ENCODE measurements at places on chromosomes 1 and 21.

DNA sequence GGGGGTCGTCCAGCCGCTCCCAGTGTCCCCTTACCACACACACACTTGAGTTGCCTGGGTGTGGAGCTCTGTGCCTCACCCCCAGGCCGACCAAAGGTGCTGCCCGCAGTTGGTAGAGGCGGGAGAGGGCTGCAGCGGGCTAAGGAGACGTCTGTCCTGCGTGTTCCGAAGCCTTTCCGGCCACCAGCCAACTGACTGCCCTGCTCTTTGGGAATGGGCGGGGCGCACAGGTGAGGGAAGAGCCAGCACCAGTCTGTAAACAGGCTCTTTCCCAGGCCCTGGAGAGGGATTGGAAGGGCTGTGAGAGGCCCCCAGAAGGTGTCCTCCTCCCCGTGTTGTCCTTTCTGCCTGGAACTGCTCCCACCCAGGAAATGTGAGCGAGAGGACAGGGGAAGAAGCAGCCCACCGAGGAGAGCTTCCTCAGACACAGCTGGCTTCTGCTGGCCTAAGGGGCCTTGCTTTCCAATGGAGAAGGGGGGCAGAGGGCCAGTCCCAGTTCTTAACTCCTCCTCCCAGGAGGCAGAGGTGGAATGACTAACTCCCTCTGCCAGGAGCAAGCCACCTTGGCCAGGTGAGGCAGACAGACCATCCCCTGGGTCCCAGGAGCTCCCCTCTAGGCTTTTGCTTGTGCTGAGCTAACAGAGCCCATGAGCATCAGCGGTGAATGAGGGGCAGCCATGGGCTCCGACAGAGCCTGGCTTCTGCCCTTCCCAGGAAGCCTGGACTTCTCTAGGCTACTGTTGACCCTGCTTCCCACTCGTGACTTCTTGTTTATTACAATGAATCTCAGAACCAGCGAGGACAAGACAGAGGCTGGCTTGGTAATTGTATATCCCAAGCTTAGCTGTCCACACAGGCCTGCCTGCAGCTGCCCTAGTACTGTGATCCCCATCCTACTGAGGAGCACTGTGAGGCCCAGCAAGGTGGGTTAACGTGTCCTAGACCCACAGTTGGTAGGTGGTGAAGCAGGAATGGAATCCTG lies 158.1 kb upstream of the COA6 start:
- DNase-seq, result peak; percentile 50

- DNase-seq, result no peak
These were observed at the start of gene DLGAP3 for GRCh38 chr1:34929497-34929852. DLGAP3 (minus strand) TSS chr1:34929650; CDS start chr1:34905383, 24,267 bp downstream.

GRCh38 chr1:168751195-168751650 lies 22.2 kb upstream of the DPT start:
- DNase-seq, result no peak

DNA sequence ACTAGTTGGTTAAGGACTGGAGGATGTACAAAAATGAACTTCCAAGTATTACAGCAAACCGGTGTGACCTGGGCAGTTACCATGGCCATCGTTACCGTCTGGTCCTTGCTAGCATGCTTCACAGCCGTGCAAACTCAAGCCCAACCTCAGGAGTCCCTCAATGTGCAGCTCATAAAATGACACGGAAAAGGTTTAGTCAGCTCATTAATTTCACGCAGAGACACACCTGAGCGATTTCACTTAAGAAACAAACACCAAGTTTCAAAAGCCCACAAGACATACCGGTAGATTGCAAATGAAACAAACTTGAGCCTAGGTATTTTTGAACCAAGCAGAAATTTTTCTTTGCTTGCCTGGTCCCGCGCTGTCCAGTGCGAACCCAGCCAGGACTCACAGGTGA lies 105.0 kb upstream of the ADAR start:
- DNase-seq, result no peak

DNA sequence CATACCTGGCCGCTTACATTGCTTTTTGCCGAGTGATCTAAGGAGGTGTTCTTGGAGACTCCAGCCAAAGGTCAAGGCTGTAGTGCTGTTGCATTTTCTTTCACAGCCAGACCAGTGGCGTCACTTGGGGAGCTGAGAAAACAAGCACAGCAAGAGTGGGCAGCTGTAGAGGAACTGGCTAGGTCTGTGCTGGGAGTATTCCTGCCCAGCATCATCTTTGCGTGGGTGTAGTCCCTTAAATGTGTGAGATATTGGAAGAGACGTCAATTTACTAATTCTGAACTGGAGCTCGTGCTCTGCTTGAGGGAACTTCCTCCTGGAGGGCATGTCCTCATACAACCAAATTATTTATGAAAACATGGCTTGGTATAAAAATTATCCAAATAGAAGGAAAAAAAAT lies 10.2 kb downstream of the UBIAD1 start:
- no peak for DNase-seq

GRCh38 chr1:82445827-82446226 lies 645.1 kb downstream of the ADGRL2 start:
- no peak for DNase-seq

DNA sequence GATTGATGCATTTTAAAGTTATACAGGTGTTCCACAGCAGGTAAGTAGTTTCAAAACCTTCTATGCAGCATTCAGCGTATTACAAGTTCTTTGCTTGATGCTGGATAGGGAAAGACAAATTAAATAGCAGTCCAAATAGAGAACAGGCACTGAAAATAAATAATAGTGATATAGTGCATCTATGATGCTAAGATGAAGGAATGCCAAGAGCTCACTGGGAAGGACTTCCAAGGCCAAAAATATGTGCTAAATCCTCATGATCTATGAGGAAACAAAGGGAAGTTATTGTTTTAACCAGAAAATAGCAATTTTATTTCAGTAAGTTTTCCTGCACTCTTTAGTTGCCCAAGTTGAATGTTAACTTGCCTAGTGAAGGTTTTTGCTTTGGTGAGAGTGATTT lies 127.8 kb upstream of the GREM2 start:
- no peak for DNase-seq

GRCh38 chr1:192311281-192311680 lies 5.5 kb upstream of the RGS21 start:
- no peak for DNase-seq

- no peak for DNase-seq
These were observed at the start of gene CHRM3 for GRCh38 chr1:239386453-239387303. CHRM3 (plus strand) TSS chr1:239386568; CDS start chr1:239907452, 520,884 bp downstream.

DNA sequence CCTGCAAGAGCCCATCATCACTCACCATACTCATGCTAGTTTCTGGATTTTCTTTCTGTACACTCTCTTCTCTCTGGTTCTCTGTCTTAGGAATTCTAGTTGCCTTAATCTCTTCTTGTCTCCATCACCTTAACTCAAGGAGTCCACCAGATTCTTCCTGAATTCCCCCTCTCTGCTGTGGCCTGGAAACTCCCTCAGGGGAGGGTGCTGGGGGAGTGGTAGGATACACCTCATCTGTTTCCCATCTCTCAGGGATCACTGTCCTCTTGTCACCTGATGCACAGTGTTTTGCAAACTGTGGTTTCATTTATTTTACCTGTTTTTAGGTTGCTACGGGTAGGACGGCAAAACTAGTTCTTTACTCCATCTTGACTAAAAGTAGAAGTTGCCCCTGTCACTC lies 6.6 kb upstream of the GNG12 start:
- DNase-seq, result no peak

DNA sequence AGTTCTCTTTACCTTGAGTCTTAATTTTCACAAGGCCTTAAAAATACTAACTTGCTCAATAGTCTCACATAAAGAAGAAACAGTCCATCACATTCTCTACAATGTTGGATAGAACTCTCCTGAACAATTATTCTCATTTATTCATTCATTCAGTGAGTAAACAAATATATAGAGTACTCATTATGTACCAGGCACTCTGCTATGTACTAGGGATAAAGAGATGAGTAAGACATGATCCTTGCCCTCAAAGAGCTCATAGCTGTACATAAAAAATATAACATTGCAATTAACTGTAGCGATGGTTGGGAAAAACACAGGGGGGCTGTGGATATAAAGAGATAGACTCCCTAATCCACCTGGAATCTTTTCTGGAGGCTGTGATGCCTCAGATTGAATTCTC lies 586.9 kb upstream of the BEND5 start:
- DNase-seq, result no peak

GRCh38 chr21:38321568-38321967 lies 64.8 kb downstream of the KCNJ15 start:
- no peak for DNase-seq

DNA sequence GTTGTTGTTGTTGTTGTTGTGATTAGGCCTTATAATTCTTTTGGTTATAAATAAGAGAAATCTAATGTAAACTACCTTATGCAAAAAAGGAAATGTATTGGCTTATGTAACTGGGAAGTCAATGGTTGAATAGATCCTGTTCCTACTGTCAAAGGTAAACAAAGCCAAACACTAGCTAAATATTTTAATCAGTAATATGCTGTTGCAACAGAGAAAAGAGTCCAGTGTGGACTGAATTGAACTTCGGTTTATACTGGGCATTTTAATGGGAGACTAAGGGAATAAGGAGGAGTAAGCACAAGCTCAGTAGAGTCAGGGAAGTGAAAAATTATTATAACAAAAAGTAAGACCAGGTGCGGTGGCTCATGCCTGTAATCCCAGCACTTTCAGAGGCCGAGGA lies 15.4 kb downstream of the MSH4 start:
- DNase-seq, result no peak

DNA sequence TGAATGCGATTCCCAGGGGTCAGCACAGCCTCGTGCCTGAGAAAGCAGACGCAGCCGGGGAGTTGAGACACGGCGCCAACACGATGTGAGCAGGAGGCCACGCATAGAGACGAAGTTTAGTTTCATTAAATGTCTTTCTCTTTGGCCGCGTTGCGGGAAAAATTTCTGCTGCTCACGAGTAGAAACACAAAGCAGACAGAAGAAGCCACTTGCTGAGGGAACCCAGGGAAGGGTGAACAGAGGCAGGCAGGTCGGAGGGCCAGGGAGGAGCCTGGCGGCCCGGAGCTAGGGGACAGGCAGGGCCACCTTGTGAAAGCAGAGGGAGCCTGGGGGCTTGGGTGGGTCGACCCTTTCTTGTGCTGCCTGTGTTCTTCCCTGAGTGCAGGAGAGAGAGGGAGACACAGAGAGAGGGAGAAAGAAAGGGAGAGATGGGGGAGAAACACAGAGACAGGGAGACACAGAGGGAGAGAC lies 33.2 kb downstream of the POFUT2 start:
- DNase-seq, result no peak

DNA sequence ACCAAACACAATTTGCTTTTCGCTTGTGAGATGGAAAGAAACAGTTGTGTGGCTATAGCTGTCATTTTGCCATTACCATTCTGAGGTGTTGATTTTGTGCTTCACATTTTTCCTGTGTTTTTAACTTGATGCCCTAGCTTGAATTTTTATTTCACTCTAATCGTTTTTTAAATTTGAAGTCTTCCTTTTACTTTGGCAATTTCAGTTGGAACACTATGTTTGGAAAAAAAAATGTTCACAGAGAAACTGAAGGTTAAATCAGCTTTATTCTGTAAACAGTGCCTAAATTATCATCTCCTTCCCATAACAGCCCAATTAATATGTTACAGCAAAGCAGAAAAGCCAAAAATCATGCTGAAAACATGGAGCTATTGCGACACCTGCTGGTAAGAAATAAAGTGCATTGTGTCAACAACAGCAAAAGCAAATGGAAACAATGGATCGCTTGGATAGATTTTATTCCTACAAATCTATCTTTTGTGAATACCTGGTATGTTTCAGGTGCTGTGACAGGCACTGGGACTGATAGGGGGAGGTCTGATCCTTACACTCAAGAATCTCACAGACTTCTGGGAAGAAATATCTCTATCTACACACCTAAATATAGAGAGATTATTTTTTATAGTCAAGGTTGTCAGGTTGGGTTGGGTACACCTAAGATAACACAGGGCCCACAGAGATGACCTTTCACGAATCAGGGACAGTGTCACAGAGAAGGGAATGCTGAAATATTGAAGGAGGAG lies 16.2 kb upstream of the ERICH3 start:
- no peak for DNase-seq

DNA sequence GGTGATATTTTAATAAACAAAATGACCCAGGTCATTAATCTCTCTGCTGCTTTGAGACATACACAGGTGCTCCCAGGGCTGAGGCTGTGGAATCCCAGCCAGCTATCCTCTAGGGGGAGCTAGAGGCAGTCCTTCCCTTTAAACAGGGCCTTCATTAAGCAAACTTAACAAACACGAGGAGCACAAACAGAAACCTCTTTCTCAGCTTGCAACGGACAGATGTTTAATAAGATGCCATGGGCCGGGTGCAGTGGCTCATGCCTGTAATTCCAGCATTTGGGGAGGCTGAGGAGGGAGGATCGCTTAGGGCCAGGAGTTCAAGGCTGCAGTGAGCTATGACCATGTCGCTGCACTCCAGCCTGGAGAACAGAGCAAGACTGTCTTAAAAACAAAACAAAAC lies 106.7 kb downstream of the HIVEP3 start:
- no peak for DNase-seq

GRCh38 chr1:94858276-94858675 lies 38.1 kb downstream of the SLC44A3 start:
- no peak for DNase-seq

GRCh38 chr1:32861904-32862695 lies 8.6 kb downstream of the FNDC5 start:
- no peak for DNase-seq

GRCh38 chr1:26059906-26060305 lies 7.5 kb downstream of the TRIM63 start:
- no peak for DNase-seq

GRCh38 chr1:231600458-231600976 lies 26.1 kb upstream of the DISC1 start:
- DNase-seq, result no peak

DNA sequence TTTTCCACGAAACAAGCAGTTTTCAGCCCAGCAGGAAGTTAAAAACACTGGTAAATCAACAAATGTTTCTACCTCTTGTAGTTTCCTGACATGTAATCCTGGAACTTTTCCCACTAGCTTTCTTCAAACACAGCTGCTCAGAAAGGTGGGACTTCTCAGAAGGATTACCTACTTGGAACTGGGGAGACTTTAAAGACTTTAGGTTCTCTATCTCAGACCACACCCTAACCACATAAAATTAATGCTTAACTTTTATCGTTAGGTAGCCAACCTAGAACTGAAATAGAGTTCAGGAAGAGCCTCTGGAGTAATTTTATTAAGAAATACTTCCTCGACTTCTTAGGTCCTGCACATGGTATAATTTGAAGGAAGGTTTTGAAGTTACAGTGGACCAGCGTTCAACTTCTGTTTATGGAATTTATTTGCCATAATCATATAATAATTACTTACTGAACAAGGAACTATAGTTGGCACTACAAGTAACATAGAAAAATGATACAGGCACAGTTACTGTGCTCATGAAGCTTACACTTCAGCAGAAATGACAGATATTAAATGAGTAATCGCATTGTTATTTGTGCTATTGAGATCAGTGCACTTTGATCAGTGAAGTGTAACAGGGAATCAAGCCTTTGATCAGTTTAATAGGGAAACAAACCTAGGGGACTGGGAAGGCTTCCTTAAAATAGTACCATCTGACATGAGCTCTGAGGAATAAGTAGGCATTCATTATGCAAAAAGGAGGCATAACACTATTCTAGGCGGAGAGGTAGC lies at the start of gene BCL2L15:
TSS of gene BCL2L15 (minus strand) at position 180 of the 774 bp plus-strand sequence. CDS start 206 bp downstream, outside the sequence.
- no peak for DNase-seq

- DNase-seq, result no peak
These were observed 1.9 kb upstream of the STMN1 start for GRCh38 chr1:25908161-25908560.
